ENCODE measurements at places on chromosomes 7 and 10.

DNA sequence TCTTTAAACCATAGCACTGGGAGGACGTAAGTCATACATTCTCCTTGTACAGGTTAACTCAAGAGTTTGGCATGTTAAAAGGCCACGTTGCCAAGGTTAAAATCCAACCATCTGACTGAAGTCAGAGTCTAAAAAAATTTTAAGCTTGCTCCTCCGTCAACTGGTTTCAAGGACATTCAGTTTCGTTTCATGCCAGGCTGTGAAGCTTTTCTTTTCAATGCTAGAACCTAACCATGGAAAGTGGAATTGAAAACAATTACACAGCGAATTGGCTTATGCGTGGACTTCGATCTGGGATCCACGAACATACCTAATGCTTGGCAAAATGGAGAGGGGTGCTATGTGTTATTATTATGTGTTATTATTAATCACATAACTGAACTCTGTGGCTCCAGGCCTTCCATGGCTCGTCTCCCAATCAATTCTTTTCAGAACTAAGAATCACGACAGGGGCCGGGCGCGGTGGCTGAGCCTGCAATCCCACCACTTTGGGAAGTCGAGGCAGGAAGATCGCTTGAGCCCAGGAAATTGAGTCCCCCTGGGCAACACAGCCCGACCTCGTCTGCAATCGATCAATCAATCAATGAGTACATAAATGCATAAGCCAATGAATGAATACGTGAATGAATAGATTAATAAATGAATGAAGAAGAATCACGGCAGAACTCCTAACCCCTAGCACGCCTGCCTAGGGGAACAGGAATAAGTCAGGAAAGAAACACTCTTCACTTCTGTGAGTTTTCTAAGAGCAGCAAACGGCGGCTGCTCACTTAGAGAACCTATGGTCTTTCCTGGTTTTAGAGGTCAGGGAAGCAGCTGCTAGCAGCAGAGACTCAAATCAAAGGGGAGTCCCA is 733 bp upstream of the ARL5B start:
- peak; percentile 39 for DNase-seq

DNA sequence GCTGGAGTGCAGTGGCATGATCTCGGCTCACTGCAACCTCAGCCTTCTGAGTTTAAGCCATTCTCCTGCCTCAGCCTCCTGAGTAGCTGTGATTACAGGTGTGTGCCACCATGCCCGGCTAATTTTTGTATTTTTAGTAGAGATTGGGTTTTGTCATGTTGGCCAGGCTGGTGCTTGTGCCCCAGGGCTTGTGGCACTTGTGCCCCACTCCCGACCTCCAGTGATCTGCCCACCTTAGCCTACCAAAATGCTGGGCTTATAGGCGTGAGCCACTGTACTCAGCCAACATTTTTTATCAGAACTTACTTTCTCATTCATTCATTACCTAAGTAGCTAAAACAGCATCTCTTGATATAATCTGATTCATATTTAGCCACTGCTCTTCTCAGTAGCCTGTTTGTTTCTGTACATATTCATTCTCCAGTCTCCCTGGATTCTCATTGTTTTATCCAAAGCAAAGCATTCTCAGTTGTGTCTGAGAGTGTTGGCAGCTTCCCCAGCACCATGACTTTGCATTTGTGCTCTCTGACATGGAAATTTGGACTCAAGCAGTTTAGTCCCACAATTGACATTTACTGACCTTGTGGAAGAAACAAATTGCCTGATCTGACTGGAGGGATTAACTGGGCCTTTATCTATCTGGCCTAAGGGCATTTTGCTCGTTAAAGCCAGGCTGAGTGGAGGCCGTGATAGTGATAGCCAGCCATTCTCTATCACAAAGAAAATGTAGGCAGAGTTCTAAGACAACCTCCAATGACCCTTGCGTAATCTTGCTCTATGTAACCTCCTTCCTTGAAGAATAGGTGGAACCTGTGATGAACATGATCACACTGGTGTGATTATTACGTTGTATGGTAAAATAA is 44.9 kb downstream of the AKR1B15 start:
- DNase-seq = peak; percentile 57

DNA sequence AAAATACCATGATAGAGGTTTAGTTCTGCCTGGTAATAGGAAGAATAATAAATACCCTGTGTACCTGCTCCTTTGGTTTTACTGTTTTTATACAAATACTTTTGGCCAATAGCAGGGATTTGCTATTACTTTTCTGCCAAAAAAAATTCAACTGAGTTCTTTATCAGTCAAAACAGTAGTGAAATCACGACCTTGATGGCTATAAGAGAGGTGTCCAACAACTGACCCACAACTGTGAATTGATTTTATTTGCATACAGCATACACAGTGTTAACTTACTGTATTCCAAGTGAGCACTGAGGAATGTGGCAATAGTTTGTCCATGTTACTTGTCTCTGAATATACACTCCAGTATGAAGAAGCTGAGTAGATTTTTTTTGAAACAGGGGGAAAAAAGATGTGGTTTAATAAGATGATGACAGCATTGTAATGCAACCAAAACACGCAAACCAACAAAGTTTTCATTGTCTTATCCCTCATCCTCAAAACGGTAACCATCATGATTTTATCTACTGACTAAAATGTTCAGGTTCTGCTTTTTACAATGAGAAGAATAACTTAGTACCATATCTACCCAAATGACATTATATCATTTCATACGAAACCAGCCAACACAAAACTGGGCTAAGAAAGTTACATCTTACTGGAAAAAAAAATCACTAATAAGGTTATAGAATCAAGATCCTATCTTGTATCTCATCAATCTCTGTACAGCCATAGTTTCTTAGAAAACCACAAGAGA is 63.3 kb downstream of the GSAP start:
- DNase-seq = peak; percentile 64

DNA sequence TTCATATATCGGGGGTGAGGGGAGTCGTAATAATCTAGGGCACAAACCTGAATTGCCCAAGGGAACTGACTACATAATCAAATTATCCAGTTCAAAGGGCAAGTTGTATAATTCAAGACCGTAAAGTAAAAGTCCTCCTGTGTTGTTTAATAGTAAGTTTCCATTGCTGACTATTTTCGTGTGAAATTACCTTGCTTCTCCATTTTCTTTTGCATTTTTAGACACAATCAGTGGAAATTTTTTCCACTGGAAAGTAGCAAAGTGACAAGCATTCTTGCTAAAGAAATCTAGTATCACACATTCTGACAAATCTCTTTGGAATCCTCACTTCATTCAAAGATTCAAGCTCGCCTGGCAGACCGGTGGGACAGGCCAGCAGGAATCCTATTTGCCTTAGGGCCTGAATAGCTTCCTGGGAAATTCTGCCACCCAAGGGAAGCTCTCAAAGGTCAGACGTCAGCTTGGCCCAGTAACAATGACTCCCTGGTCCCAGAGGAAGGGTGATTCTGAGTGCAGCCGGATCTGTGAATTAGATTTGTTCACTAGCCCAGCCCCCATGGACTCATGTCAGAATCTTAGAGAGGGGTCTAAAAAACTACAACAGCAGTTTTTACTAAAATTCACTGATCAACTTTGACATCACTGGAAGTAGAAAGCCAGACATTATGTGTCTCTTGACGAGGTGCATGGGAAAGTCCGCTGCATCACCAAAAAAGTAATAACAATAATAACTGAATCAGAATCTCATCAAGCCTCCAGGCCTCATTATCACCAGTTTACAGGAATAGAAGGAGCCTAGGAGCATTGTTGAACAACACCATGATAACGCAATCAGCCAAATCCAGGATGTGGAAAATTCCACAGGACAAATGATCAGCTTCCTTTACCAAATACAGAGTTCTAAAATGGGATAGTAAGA is 161.0 kb downstream of the SKIDA1 start:
- DNase-seq = peak; percentile 89

DNA sequence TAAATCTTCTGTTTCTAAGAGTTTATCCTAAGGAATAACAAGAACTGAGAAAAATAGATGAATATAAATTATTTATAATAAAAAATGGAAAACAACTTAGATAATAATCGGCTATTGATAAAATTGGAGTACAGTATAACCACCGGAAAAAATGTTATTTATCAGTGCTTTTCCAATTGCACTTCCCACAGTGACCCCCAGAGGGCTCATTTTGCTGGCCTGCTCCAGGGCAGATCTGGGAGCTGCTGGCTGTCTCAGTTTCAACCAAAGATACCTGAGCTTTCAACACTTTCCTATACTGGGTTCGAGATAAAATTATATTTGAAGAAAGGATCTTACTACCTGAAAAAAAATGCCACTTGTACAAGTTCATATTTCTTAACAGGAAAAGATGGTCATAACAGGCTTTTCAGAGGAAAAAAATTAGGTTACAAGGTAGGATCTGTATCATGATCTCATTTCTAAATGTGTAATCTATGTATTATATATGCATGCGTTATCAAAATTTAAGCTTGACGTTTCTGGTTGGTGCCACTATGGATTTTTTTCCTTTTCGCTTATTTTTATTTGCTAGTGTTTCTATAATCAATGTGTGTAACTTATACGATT is 165.7 kb downstream of the NPSR1 start:
- DNase-seq = peak; percentile 25

DNA sequence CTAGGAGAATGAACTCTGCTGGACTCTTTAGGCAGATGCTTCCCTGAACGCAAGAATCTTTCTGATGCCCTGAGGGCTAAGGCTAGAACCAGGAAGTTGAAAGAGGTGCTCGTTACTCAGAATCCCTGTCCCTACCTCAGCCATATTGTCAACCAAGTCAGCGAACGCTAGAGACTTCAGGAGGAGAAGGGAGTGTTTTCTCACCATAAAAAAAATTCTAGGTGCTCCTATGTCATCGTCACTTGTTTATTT is 359.4 kb downstream of the PRPF18 start:
- no peak for DNase-seq

Measured in mammary epithelial cell (primary cell).